Suppressor macrophage treated with lipopolysaccharide for 4 hours (primary cell): ENCODE measurements at places on chromosomes 7 and 10.

DNA sequence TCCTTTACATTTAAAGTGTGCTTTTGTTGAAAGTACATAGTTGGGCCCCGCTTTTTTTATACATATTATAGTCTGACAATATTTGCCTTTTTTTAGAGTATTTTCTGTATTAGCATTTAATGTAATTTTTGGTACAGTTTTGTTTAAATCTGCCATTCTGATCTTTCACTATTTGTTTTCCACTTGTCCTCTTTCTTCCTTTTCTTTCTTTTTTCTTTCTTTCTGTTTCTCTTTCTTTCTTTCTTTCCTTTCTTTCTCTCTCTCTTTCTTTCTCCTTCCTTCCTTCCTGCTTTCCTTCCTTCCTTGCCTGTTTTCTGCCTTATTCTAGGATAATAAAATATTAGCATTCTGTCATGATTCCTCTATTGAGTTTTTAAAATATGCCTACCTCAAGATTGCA, 9.5 kb downstream of the LIPK start:
- no peak for DNase-seq

GRCh38 chr7:47415318-47416212, 166.3 kb downstream of the TNS3 start:
- no peak for DNase-seq

GRCh38 chr10:131050162-131050766, 261.3 kb downstream of the TCERG1L start:
- no peak for DNase-seq

DNA sequence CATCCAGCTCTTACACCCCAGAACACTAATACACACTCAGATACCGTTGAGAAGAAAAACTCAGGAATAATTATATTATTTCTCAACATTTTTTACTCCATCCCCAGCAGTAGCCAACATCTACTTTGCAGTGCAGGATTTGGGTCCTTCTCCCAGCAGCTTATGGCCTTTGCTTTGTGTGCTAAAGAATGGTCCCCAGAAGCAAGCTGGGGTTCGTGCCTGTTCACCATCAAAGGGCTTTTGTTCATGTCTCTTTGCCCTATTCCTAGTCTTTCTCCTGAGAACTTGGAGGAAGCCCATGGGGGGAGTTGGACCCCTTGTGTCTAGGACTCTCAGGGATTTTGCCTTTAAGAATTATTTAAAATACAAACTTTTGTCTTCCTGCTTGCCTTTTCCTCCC, 100.4 kb downstream of the ZNF277 start:
- no peak for DNase-seq

DNA sequence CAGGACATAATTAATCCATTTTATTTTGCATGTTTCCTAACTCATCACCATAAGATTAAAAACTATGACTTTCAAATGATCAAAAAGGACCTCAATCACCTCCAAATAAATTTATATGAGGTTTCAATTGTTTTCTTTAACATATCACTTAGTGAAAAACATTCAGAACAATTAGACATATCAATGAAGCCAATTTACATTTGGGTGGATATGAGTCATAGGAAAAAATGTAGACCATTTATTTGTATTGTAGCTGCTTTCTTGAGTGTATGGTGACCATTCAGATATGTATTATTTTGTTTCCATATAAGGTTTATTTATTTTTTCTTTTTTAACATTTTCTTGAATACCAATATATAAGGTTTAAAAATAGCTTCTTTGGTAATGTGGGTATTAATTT, 13.3 kb upstream of the EXOC6 start:
- no peak for DNase-seq
